ENCODE measurements at places on chromosomes 6 and 20. TPM values are rescaled to one million over a fixed set of nuclear protein-coding genes. Genes with fewer than 3 reads are reported as not detected.

The PROKR2 gene
- total RNA-seq: not detected

The HMGA1 gene
- 173 TPM for total RNA-seq

The ZNF391 gene
- total RNA-seq: 1.0 TPM

The PTP4A1 gene
- total RNA-seq: 414 TPM

The DPPA5 gene
- total RNA-seq: not detected

The ADGRB3 gene
- not detected for total RNA-seq

The CDSN gene
- total RNA-seq: 10.9 TPM

The TMEM239 gene
- not detected for total RNA-seq

The RBPJL gene
- not detected for total RNA-seq

The SPATA25 gene
- 1.00 TPM for total RNA-seq

The BTNL2 gene
- not detected for total RNA-seq
